ENCODE measurements at places on chromosomes 11 and 22. TPM values are rescaled to one million over a fixed set of nuclear protein-coding genes. Genes with fewer than 3 reads are reported as not detected.

Gene KDM4E
- total RNA-seq = not detected

Gene C2CD3
- 12.4 TPM for total RNA-seq

Gene OR8G1
- not detected for total RNA-seq

Gene RTN4RL2
- 0.56 TPM for total RNA-seq

Gene P2RX3
- total RNA-seq = not detected

Gene OR6M1
- total RNA-seq = not detected

Gene ART1
- not detected for total RNA-seq

Gene PGR
- total RNA-seq = 0.12 TPM

Gene ANO3
- total RNA-seq = not detected

Gene OR51B4
- total RNA-seq = not detected

Gene GRM5
- total RNA-seq = not detected

Gene TMPRSS4
- total RNA-seq = 208 TPM

Gene TBX1
- total RNA-seq = 1.1 TPM

Gene CHORDC1
- 18.7 TPM for total RNA-seq

Gene HSD17B12
- 95.2 TPM for total RNA-seq

Gene OR10A2
- not detected for total RNA-seq

Gene ACO2
- total RNA-seq = 66.5 TPM

Gene DLG2
- total RNA-seq = 6.3 TPM

Gene CREB3L1
- total RNA-seq = 0.64 TPM

Gene UPK2
- total RNA-seq = 0.32 TPM

Gene PLEKHA7
- 48.2 TPM for total RNA-seq

Gene ESRRA
- total RNA-seq = 63.2 TPM

Gene CHRDL2
- total RNA-seq = 2.0 TPM

Gene PLAAT2
- total RNA-seq = 0.84 TPM

Gene ISX
- total RNA-seq = not detected

Gene FGF3
- not detected for total RNA-seq

Gene OVCH2
- total RNA-seq = 0.44 TPM

Gene RIC3
- total RNA-seq = 4.7 TPM

Gene CDCA5
- total RNA-seq = 14.1 TPM

Gene TRIM49
- not detected for total RNA-seq
